ENCODE measurements at places on chromosomes 11 and 22. TPM values are rescaled to one million over a fixed set of nuclear protein-coding genes. Genes with fewer than 3 reads are reported as not detected.
A peak's percentile ranks its signal among the peaks of the same experiment; 100 is the strongest.

FXYD2 gene
- total RNA-seq: 0.97 TPM

DNA sequence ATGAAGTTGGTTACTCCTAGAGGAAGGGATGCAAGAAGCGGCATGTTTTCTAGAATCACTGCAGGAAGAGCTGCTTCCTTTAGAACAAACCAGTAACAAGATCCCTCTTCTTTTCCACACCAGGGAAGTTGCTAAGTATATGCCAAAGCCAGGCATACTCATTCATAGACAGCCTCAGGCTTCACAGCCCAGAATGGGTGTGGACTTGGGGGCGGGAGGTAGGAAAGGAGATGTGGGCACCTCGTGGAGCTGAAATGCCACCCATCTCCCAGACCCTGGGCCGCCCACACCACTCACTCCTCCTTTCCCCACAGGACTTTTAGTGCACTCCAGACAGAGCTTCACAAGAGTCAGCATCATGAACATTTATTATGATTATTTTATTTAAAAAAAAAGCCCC is 16.0 kb upstream of the TMEM121B start:
- H3K27me3 ChIP-seq: no peaks in the 10 kb centered on the region
- no peak overlapping the region for H3K27ac ChIP-seq
- no peak overlapping the region for H3K4me3 ChIP-seq
- peaks cover 19% of the 10 kb centered on the region for H3K36me3 ChIP-seq

DNA sequence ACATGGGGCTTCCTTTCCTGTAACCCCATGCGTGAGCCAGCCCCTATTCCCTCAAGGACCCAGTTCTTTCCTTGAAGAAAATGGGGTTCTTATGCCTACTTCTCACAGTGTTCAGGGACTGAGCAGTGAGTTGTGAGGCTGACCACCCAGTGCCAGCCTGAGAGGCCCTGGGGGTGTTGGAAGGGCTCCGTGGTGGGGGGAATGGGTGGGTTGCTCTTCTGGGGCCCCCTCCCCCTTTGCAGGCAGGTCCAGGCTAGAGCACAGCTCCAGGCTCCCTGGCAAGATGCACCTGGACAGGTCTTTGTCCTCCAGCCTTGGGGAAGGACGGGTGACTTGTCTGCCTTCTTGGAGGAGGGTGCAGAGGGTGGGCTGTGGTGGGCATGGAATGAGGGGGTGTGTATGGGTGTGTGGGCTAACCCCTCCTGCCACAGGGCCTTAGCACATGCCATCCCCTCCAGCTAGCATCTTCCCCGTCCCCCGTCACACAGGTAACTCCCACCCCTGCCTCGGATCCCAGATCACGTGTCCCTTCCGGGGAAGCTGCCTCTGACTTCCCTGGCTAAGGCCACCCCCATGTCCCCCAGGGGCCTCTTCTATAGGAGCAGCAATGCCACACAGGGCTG is 64.6 kb downstream of the MYEOV start:
- no peak for DNase-seq
- no peak overlapping the region for H3K4me3 ChIP-seq
- H3K27me3 ChIP-seq: no peaks in the 10 kb centered on the region
- H3K36me3 ChIP-seq: no peaks in the 10 kb centered on the region
- no peak overlapping the region for H3K27ac ChIP-seq

DNA sequence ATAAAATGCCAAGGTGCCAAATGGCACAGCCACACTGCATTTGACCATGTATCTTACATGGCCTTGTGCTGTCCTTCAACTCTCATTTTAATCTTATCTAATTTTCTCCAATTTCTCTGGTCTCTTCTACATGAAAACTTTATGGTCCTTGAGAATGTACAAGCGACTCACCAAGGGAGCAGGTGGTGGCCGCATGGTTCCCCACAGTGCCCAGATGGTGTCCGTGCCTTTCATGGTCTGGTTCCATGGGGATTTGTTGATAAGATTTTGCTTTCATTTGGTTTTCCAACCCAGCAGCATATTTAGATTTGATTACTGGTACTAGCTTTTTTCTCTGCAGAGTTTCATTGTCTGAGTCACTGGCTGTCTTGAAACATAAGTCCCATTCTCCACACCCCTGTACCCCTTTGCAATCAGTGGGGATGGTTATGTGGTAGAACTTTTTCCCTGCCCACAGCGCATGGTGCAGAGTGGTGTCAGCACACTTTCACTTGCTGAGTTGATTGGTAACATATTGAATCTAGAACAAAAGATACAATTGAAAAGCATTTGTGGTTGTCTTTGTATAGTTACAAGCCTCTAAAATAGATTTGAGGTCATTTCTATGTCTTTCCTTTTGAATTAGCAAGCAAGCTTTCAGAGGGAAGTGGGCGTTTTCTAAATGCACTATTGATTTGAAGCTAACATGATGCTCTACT is 24.1 kb downstream of the ZNRF3 start:
- peaks cover 55% of the 10 kb centered on the region for H3K27me3 ChIP-seq
- H3K4me1 ChIP-seq: peaks cover 31% of the 10 kb centered on the region
- no peak overlapping the region for H3K4me3 ChIP-seq
- no peak for DNase-seq

GRCh38 chr11:13767471-13767870 is 99.0 kb downstream of the FAR1 start:
- no peaks in the 10 kb centered on the region for H3K36me3 ChIP-seq
- H3K4me1 ChIP-seq: peaks cover 1% of the 10 kb centered on the region
- peaks cover 4% of the 10 kb centered on the region for H3K27me3 ChIP-seq
- H3K27ac ChIP-seq: no peak overlapping the region
- DNase-seq: no peak

DNA sequence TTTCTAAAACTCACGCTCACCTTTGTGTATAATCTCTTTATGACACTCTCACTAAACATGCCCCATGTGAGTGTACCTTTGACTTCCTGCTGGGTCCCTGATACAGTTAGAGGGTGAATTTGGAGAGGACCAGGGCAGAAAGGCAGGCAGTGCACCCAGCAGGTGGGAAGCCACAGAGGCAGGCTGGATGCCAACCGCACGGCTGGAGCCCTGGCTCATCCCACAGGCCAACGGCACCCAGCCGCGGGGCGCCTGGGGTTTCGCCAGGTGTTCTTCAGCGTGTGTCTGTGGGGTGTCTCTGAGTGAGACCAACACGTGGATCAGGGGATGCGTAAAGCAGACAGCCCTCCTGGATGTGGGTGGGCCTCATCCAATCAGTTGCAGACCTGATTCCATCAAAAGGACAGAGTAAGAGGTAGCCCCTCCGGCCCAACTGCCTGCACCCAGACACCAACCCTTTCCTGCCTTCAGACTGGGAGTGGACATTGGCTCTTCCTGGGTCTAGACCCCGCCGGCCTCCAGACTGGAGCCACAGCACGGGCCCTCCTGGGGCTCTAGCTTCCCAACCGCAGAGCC is 51.6 kb downstream of the DHCR7 start:
- H3K4me1 ChIP-seq: no peaks in the 10 kb centered on the region
- H3K27ac ChIP-seq: no peak overlapping the region
- no peak overlapping the region for H3K4me3 ChIP-seq
- no peaks in the 10 kb centered on the region for H3K27me3 ChIP-seq

DNA sequence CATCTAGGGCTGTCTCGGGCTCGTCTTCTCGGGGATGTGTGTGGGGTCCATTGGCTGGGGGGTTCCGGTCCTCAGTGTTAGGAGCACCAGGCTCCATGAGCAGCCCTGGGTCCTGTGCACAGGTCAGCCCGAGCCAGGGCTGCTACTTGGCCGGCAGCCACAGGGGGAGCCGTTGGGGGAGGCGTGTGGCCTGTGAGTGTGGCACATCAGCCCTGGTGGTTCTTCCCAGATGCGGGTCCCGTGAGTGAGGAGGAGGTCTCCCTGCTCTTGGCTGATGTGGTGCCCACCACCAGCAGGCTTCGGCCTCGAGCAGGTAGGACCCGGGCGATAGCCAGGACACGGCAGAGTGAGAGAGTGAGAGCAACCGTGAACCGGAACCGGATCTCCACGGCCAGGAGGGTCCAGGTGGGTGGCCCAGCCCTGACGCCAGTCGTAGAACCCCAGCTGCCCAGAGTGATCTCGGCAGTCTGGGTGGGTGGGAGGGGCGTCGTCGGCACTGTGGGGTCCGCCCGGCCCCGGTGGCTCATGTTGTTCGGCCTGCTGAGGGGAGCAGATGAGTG is 18.5 kb downstream of the IRF7 start:
- peaks cover 13% of the 10 kb centered on the region for H3K4me1 ChIP-seq
- no peak for DNase-seq
- H3K27ac ChIP-seq: peak overlapping the region; percentile 73
- peaks cover 51% of the 10 kb centered on the region for H3K36me3 ChIP-seq
- H3K27me3 ChIP-seq: no peaks in the 10 kb centered on the region

- H3K36me3 ChIP-seq: no peaks in the 10 kb centered on the region
- H3K27ac ChIP-seq: peak overlapping the region; percentile 68
These were observed 1.4 kb downstream of the ZFTA start for GRCh38 chr11:63767267-63767564.

All from activated CD4-positive, alpha-beta T cell treated with anti-CD3 and anti-CD28 coated beads, Interleukin-2, amount 10 ng/mL, durations not matched to agents 7 days and 5 days (primary cell).